SHP77 treated with DMSO at 0.1 percent for 48 hours (cell line): ENCODE measurements at places on chromosomes 2 and 18.

DNA sequence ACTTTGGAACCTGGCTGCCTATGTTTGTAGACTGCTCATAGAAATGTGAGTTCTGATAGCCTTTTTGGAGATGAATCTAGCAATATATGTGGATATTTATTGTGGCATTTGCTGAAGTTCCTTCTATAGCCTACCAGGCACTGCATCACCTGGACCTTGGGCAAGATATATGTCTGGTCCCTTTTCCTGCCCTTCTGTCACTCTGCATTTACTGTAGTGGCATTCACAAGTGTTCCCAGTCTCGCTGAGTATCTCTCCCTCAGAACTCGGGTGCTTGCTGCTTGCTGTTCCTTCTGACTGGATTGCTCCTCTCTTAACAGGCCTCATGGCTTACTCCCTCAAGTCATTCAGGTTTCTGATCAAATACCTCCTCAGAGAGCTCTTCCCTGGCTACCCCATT lies 145.0 kb downstream of the UBE2E3 start:
- no peak for DNase-seq

GRCh38 chr2:68932402-68932801 lies 20.3 kb downstream of the GKN2 start:
- DNase-seq = no peak

- DNase-seq = no peak
Measured at GRCh38 chr2:189783451-189783926, 650 bp downstream of the ORMDL1 start.

GRCh38 chr2:190180313-190181122 lies 118.0 kb upstream of the MSTN start:
- peak; percentile 66 for DNase-seq

- DNase-seq = no peak
Measured at GRCh38 chr2:47777277-47777937, 5.5 kb upstream of the MSH6 start.

DNA sequence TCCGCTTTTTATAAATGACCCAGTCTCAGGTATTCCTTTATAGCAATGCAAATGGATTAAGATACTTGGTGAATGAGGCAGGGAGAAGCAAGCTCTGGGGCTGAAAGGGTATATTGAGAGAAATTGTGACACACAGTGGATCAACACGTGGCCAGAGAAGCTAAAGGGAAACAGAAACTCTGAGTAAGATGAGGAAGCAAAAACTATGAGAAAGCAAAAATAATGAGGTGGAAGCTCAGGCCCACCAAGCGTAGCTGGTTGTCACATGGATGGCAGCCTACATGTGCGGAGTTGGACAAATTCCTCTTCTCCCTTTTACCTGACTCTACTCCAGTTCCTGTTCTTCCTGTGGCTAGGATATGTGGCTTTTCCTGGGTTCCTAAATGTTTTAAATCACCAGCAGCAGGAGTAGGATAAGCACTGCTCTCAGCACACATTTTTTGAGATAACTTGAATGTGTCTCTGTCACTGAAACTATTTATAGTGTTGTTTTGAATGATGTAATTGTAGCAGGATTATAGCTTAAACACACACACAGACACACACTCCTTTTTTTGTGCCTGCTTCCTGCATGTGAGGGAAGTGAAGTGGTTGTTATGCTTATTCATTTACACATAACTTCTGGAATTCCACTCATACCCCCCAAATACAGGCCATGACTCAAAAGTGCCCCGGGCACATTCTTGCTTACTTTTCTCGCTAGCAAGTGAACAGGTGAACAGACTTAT lies 30.1 kb upstream of the EPC2 start:
- DNase-seq = no peak

DNA sequence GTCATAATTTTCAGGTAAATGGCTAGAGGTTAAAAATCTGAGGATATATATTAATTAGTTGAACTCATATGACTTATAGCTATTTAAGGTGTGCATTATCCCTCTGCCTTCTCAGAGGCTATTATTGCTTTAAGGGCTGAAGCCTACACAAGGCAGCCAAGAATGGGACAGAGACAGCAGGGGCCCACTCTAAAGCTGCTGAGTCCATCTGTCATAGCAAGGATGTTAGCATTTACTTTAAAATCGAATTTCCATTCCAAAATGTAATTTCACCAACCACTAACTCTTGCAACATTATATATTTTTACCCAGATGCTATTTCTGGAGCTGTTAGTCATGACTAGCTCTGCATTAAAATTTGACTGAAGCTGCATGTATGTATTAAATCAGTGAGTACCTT lies 236.3 kb upstream of the FSIP2 start:
- no peak for DNase-seq

GRCh38 chr18:67359873-67360838 lies 156.4 kb downstream of the DSEL start:
- DNase-seq = peak; percentile 19

DNA sequence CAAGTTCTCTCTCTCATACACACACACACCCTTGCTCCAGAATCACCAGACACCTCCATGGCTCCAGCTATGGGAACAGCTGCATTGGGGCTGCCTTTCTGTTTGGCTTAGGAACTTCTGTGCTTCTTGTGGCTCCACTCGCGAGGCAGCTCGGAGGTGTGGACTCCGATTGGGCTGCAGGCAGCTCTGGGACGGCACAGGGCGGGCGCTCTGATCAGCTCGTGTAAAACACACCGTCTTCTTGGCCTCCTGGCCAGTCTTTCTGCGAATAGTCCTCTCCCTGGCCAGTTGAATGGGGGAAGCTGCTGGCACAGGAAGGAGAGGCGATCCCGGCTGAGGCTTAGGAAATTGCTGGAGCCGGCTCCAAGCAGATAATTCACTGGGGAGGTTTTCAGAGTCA lies 22.4 kb downstream of the FOSL2 start:
- no peak for DNase-seq

- DNase-seq = no peak
Measured at GRCh38 chr2:43224571-43225092, 1.8 kb downstream of the ZFP36L2 start.

DNA sequence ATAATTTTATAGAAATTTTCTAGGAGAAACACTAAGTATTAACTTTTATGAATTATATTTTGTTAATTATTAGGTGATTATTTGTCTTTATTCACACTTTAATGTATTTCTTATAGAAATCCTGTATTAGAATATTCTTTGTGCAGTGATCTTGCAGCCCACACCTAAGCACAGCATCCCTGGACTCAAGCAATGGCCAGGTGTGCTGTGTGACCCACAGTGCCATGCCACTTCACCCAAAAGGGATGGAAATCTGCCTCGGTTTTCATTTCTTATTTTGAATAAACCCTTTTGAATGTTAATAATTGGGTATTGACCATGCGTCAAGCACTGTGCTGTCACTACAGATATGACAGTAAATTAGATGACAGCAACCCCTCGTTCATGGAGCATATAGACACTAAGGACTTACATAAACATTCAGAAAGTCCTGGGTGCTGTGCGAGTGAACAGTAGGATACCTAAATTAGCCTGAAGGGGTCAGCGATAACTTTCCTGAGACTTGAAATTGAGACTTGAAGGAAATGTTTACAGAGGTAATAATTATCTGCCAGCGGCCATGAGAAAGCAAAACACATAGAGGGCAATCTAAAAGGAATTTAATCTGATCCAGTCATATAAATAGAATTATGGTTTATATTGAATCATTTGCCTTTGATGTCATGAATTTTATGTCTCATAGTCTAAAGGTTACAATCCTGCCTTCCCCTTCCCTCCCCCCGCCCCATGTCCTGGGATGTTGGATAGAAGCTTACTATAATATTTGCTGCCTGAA lies 52.7 kb upstream of the CALCRL start:
- no peak for DNase-seq

DNA sequence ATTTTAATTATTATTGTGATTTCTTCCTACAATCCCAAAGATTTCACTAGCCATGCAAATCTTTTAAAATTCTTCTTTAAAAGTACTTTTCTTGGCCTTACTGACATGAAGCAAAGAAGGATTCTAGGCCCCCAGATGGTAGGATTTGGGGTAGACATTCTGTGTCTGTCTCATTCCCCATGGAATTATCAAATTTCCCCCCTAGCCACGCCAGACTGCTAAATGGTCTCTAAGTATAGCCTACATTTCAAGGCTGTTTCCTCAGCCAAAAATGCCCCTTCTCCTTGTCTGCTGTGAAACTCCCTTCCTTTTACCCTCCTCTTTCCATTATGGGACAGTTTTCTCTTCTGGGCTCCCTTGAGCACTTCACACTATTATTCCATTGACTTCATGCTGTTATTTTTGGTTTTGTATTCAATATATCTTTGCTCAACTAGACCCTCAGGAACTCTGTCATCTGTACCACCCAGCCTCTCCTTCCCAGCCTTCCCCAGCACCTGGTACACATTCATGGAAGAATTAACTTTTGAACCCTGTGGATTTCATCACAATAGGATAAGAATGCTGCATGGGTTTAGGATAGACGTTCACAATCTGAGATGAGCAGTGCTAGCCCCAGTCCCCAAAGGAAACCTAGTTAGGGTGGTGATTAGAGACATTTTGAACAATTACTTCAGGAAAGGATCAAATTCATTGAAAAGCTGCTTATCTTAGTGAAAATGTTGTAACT lies 21.5 kb upstream of the CYP1B1 start:
- no peak for DNase-seq

DNA sequence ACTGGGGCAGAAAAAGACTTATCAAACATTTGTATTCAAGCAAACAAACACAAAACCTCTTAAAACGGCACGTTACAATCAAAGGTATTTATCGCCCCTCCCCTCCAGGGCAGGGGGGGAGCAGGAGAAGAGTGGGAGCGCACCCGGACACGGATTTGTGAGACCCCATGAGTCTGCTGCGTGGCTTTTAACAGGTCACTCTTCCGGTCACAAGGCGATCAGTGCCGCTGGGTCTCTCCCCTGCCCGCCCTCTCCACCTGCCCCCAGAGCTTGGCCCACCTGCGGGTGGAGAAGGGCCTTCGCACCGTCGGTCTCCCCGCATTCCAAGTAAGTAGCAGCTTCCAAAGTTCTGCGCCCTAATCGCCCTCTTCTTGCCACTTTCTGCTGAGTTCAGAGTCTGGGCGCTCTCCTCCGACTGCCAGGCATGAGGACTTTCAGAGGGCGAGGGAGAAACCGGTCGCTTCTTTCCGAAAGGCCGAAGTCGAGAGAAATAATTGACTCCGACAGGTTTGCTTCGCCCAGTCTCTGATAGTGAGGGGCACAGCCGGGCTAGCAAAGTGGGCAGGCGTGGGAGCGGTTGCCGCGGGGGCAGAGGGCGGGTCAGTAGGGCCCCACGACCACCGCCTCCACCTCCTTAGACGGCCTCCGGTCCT lies 800 bp downstream of the RPRM start:
- peak; percentile 30 for DNase-seq

DNA sequence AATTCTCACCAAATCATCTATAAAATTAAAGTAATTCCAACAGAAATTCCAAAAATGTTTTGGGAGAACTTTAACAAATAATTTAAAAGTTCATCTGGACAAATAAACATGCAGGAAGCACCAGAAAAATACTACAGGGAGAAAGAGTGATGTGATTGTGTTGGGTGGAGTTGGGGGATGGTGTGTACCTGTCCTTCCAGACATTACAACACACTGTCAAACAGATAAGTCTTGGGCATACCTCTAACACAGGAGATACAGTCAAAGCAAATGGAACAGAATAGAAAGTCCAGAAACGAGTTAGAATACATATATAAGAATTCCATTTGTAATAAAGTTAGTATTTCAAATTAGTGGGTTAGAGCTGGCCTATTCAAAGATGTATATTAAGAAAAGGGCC lies 22.6 kb downstream of the METTL8 start:
- no peak for DNase-seq

- DNase-seq = no peak
Measured at GRCh38 chr2:50748671-50749070, 283.3 kb downstream of the NRXN1 start.
